Smooth muscle cell of trachea (primary cell): ENCODE measurements at places on chromosomes 3 and 15. TPM values are rescaled to one million over a fixed set of nuclear protein-coding genes. Genes with fewer than 3 reads are reported as not detected.

Gene MUC4
- not detected in 2 replicates for total RNA-seq

Gene SAMMSON
- total RNA-seq, result not detected in 2 replicates

Gene GOLGA6D
- total RNA-seq, result 0.17 TPM in 1 of 2 replicates, not detected in the other

Gene CPA3
- total RNA-seq, result not detected in 2 replicates

Gene FAM3D
- total RNA-seq, result not detected in 2 replicates

Gene LDHAL6B
- not detected in 2 replicates for total RNA-seq

Gene TLR9
- total RNA-seq, result under 0.01 and 0.17 TPM in 2 replicates

Gene RHOV
- total RNA-seq, result not detected in 2 replicates
